ENCODE measurements at places on chromosomes 7 and 10. TPM values are rescaled to one million over a fixed set of nuclear protein-coding genes. Genes with fewer than 3 reads are reported as not detected.

Gene SFRP5
- not detected for total RNA-seq

Gene EPHA1
- under 0.01 TPM for total RNA-seq

Gene C10orf67
- total RNA-seq: not detected

Gene C10orf105
- not detected for total RNA-seq

Gene STK31
- 0.07 TPM for total RNA-seq

Gene SLC39A12
- total RNA-seq: not detected

Gene DDX56
- 68.5 TPM for total RNA-seq

Gene ITPRID1
- total RNA-seq: not detected

Data from pulmonary artery endothelial cell (primary cell).